B cell (primary cell): ENCODE measurements at places on chromosomes 1 and 21. TPM values are rescaled to one million over a fixed set of nuclear protein-coding genes. Genes with fewer than 3 reads are reported as not detected.

DNA sequence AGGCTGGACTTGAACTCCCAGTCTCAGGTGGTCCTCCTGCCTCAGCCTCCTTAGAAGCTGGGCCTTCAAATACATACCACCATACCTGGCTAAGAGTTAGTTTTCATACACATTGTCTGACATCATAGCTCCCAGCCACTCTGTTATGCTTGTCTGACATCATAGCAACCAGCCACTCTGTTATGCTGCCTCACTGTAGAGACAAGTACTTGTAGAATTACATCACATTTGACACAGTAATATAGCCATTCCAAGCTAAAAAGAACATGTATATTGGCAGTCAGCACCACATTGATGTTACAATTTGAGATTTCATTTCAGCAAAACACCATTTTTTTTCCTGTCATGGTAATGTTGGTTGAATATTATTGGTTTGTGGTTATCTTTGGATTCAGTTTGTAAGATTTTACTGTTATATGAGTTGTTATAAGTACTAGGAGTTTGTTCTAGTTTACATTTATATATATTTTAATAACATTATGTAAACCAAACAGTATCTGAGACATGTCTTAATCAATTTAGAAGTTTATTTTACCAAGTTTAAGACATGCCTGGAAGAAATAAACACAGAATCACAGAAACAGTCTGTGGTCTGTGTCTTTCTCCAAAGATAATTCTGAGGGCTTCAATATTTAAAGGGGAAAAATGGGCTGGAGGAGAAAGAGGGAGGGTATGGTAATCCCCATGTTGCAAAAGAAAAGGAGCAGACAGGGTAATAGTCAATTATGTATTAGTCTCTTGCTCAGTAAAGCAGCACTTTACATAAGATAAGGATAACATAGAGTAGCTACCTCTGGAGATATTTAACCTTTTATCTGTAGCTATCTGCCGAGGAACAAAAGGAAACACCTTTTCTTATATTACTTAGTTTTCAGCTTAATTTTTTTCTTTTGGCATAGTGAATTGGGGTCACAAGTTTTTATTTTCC, 43.0 kb downstream of the XPR1 start:
- H3K36me3 ChIP-seq, result peaks cover 2% of the 10 kb centered on the region
- H3K27me3 ChIP-seq, result no peaks in the 10 kb centered on the region
- no peaks in the 10 kb centered on the region for H3K4me1 ChIP-seq
- no peak overlapping the region for H3K27ac ChIP-seq
- no peak for DNase-seq
- no peak overlapping the region for H3K4me3 ChIP-seq

- no peak for DNase-seq
- peaks cover 59% of the 10 kb centered on the region for H3K36me3 ChIP-seq
- H3K27ac ChIP-seq, result no peak overlapping the region
- H3K4me1 ChIP-seq, result no peaks in the 10 kb centered on the region
- no peak overlapping the region for H3K4me3 ChIP-seq
Observed at GRCh38 chr1:19894218-19894617, 12.0 kb downstream of the OTUD3 start.

IGFN1 gene
- polyA plus RNA-seq, result not detected in 2 replicates

PGLYRP3 gene
- polyA plus RNA-seq, result not detected in 2 replicates

KIF26B gene
- not detected in 2 replicates for polyA plus RNA-seq

BEND5 gene
- 19.7 and 28.6 TPM in 2 replicates for polyA plus RNA-seq
